Anterior cingulate cortex (tissue), 58 donors: ENCODE measurements at places on chromosomes 1 and 21.
A peak's percentile ranks its signal among the peaks of the same experiment; 100 is the strongest.

- no peak for DNase-seq
Measured at GRCh38 chr1:203867802-203868201, 6.4 kb downstream of the SNRPE start.

DNA sequence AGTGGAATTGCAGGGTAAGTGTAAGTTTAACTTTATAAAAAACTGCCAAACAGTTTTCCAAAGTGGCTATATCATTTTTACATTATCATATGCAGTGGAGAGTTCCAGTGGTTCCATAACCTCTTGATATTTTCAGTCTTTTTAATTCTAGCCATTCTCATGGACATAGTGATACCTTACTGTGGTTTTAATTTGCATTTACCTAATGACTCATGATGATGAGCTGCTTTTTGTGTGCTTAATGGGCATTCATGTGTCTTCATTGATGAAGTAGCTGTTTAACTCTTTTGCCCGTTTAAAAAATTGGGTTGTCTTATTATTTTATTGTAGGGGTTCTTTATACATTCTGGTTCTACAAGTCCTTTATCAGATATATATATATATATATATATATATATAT, 29.4 kb downstream of the SNX27 start:
- DNase-seq: no peak

GRCh38 chr1:3350506-3351261, 103.8 kb upstream of the ARHGEF16 start:
- DNase-seq: peak; percentile 85

- no peak for DNase-seq
Measured at GRCh38 chr1:71019233-71019969, 28.2 kb downstream of the PTGER3 start.

DNA sequence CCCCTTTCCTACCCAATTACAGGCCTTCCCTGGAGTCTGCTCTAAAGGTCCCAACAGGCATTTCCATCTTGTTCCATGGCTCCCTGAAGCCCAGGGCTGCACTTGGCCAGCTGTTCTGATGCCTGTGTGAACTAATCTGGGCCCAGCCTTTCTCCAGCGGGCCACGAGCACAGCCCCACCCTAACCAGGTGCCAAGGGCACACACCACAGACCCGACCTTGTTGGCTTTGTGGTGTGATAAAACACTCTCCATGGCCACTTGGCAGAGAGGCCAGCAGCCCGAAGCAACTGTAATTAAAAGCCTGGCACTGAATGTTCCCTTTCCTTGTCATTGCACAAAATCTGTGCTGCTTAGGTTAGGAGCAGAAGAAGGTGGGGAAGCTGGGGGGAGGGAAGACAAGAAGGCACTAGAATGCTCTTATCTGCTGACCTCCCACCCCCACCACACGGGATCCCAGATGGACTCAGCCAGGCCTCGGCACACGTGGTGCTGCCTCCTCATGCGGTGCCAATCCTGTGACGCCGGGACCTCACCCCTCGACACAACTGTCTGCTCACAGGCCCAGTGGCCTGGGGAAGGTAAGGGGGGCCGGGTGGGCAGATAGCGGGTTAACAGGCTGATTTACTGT, 9.9 kb downstream of the HCRTR1 start:
- no peak for DNase-seq

DNA sequence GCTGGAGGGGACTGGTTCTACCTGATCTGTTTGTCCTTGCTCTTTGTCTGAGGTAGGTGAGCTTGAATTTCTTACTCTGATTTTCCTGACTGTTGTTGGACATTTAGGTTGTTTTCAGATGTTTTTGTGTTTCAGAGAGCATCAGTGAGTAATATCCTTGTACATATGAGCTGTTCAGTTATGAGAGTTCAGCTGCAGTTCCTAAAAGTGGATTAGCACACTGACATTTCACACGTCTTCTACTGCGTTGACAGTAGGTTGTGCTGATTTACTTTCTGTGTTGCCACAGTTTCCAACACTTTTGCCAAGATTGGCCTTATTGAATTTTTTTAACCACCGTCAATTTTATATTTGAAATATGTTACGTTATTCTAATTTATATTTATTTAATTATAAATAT, 27.7 kb downstream of the CXADR start:
- DNase-seq: no peak

GRCh38 chr1:203858055-203858454, 3.3 kb upstream of the SNRPE start:
- no peak for DNase-seq

- DNase-seq: no peak
Measured at GRCh38 chr21:16742131-16742641, 770.7 kb upstream of the CXADR start.

- DNase-seq: no peak
Measured at GRCh38 chr21:34282223-34282622, 81.6 kb upstream of the KCNE2 start.

- DNase-seq: peak; percentile 32
Measured at GRCh38 chr1:165871311-165872067, 44.1 kb downstream of the UCK2 start.

DNA sequence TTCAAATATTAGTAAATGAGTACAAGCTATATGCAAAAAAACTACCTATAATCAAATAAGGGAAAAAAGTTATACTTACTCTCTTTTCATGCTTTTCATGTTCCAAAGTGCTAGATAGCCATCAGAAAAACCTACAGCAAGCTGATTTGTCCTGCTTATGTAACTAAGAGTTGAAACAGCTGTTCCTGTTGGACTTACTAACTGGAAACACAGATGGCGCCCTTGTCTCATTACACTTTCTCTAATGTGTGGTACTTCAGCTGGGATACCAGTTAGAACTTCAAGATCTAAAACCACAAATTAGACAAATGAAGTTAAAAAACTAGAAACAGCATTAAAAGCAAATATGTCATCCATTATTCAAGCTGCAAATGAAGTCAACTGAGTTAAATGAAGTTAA, 24.3 kb downstream of the AHCTF1 start:
- no peak for DNase-seq

- DNase-seq: no peak
Measured at GRCh38 chr1:212161231-212161781, 123.9 kb upstream of the PPP2R5A start.

DNA sequence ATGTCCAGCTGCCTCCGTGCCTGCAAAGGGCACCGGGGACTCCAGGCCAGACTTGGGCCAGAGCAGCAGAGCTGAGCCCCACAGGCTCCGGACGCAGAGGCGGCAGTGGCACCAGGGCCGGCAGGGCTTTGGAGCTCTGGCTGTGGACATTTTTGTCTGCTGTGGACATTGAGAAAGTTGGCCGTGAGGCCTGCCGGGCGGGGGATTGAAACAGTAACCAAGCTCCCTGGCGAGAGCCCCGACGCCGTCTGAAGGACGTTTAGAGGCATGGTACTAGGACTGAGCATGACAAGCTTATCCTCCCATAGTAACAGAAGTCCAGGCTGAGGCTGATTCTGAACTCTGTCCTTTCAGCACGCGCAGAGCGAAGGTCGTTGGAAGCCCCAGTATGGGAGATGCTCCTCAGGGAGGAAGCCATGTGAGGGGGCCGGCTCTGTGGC, 323.8 kb downstream of the AMY1C start:
- DNase-seq: no peak

DNA sequence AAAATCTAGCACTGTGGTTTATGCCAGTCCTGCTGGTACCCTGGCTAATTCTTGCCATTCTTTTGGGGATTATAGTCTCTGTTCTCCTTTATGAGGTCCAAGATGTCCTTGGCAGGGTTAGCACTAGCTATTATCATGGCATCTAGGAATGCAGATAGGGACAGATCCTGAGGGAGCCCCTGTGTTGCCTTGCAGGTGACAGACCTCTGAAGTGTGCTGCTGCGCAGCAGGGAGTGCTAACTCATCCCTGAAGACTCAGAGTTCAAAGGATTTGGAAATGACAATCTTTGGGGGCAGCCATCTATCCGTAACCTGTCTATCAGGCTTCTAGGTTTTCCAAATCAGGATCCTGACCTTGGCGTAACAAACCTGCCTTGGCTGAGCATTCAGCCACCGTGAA, 16.3 kb downstream of the ZFYVE9 start:
- no peak for DNase-seq

DNA sequence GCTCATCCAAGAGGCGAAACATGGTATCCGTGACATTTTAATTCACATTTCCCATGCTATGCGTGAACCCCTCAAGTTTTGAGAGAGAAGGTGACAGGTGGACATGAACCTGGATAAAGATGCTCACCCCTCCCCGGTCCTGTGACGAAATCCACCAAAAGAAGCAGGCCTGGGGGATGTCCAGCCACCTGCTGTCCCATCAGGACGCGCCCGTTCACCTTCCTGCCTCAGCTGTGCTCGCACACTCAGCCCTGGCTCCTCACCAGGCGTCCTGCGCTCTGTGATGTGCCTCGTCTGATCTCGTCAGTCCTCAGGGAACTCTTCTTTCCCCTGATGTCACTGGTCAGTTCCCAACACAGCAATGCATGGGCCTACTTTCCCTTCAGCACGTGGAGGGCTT, 10.3 kb downstream of the FHAD1 start:
- no peak for DNase-seq

DNA sequence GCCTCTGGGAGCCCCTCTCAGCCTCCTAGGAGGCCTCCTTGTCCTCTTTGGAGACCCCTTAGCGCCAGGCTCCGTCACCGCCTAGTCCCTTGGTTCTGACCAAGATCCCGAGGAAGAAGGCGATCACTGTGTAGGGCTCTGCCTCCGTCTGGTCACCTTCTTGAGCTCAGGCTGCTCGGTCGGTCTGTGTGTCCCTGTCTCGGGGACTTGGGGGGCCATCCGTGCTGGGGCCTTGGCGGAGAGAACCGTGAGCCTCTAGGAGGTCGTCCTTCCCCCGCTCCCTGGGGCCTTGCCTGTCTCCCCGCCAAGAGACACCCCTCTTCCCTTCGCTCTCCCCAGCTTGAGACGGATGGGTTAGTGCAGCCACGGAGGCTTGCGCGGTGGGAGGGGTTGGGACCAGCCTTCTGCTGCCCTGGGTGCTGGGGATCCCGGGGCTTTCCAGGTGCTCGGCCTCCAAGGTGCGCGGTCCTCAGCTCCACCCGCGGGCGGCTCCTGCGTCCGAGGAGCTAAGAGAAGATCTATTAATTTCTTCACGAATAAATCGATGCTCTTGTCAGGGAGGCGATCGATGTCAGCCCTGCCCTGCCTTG, 701 bp upstream of the INSRR start:
- no peak for DNase-seq

GRCh38 chr1:23807453-23807852, 6.9 kb upstream of the GALE start:
- no peak for DNase-seq

DNA sequence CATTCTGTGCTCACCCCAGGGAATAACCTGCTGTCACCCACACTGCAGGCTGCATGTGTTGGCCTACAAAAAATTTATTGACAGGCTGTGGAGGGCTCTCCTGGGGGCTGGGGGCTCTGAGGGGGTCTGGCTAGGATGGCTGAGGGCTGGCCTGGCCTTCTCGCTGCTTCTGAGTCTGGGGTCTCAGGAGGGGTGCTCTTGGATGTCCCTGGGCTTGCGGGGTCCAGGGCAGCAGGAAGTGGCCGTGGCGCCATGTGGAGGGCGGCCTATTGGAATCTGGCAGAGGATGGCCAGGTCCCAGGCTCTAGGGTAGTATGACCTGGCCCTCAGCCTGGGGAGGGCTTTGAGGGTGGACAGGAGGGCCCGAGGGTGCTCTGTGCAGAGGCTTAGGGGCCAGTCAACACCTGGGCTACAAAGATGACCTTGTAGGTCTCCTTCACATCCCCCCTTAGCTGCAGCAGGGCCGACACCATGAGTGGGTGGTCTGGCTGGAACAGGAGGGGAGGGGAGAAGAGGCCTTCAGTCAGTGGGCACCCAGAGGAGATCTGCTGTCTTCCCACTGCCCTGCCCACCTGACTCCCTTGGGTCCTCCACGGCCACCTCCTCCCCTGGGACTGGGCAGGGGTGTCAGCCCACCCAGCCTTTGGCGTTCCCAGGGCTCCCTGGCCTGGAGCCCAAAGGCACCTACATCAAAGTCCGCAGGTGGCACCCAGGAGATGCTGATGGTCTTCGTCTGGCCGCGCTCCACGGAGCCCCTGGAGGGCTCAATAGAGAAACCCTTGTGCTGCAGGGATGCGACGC, 3.0 kb upstream of the TMEM52 start:
- DNase-seq: no peak
